ENCODE measurements at places on chromosomes 1 and 21.

DNA sequence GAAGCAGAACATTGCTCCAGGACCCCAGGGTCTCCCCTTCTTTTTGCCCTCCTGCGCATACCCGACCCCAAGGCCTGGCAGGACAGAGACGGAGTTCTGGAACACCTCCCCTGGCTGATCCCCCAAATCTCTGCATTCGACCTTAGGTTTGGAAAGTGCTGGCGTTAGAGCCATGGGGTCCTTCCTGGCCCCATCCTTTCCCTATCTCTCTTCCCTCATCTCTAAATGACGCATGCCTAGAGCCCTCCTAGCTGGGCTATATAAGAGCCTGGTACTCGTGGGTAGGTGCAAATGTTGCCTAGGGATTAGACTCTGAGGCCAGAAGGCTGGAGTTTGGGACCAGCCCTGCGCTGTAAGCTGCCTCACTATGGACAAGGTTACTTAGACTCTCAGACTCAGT, 16.6 kb downstream of the SLC26A9 start:
- no peak for DNase-seq

DNA sequence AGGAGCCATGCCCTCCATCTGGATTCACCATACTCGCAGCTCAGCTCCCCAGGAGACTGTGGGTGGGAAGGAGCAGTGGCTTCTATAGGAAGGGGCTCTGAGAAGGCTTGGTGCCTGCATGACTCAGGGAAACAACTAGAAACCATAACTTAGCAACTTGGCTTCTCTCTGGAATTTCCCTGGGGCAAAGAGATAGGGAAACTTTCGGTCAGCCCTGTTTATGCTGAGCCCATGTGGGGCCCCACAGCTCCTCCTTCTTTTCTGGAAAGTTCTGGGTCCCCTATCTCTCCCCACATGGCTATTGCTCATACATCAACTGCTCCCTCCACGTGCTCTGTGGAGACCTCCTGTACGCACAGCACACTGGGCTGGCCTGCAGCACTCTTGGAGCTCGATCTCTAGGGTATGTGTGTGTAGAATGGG, 39.3 kb downstream of the PLEKHA6 start:
- no peak for DNase-seq

DNA sequence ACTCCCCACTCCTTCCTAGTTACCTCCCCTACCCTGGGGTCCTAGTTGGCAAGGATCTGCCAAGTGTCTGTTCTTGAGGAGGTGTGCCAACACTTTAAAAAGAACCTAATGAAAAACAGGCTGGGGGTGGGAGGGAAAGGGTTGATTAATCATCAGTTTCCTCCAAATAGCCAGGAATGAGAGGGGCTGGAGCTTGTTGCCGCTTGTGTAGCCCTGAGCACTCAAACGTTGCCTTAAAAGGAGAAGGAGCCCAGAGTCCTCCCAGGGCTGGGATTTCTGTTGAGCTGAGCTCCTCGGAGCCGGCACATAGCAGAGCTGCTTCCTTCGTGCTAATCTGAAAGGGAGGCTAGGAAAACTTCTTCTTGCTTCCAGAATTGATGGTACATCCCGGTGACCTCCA, 15.9 kb downstream of the SHISA4 start:
- DNase-seq, result no peak

- no peak for DNase-seq
These were observed 14.0 kb upstream of the SPSB1 start for GRCh38 chr1:9278585-9279153.

DNA sequence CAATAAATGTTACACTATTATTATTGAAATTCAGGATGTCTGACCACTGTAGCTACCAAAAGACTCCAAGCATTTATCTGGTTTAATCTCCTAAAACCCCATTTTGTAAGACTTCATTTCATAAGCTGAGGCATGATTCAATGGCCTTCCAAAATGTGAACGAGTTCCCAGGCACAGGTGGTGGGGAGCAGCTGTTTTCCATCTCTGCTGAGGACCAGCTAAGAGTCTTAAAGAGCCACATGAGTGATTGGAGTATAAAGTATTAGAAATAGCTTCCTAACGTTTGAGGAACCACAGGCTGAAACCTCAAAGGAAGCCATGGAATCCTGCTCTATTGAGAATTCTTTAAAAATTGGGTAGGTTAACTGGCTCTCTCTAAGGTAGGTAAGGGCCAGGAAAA, 44.9 kb downstream of the SEC16B start:
- DNase-seq, result no peak

- DNase-seq, result no peak
These were observed 66.1 kb downstream of the CD2 start for GRCh38 chr1:116820369-116820768.

DNA sequence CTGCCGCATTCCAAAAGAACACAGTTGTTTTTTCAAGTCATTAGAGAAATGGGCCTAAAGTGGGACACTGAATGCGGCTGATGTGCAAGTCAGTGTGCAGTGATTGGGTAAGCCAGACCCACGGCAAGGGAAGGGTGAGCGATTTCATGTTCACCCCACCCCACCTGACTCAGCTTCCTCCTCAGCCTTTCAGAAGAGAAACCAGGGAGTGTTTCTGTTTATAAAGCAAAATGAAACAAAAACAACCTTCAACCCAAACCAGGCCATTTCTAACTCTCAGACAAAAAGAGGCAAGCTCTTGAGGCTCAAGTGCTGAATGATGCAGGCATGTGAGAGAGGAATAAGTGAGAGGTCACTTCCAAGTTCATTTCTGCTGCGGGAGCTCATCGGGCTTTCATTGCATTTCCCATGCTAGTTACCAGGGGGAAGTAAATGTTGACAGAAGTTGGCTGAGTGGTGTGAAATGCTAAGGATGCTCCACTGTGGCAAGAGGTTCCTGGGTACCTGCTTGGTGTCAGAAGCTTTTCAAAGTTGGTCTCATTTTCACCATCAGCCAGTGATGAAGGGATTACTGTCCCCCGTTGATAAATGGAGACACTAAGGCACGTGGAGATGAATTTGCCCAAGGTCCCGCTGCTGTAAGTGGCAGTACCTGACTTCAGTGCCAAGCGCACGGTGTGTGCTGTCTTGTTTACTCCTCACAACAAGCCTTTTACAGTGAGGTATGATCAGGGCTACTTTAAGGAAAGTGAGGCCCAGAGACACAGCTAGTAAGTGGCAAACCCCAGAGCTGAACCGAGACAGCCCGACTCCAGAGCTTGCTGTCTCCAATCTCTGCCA, 29.1 kb downstream of the STPG1 start:
- DNase-seq, result peak; percentile 37

- DNase-seq, result no peak
These were observed 2.5 kb downstream of the AGO4 start for GRCh38 chr1:35810096-35810881.

- no peak for DNase-seq
These were observed 270.4 kb downstream of the GRIK1 start for GRCh38 chr21:29669416-29669815.

DNA sequence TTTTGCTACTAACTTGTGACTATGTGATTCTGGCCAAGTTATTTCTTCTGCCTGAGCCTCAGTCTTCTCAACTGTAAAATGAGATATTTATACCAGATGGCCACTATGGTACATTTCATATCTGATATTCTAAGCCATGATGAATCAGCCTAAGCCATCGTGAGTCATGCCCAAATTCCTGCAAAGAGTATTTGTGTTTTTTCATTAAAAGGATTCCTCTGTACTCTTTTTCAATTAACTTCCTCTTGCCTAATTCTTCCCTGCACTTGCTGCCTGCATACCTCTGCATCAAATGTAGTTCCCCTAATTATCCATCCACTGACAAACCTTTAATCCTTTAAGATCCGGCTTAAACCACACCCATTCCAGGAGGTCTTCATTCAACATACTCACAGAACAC, 575.1 kb upstream of the BEND5 start:
- DNase-seq, result no peak

GRCh38 chr1:45824607-45825006, 21.2 kb downstream of the MAST2 start:
- no peak for DNase-seq

GRCh38 chr1:162541619-162542141, 19.8 kb upstream of the UAP1 start:
- DNase-seq, result no peak

DNA sequence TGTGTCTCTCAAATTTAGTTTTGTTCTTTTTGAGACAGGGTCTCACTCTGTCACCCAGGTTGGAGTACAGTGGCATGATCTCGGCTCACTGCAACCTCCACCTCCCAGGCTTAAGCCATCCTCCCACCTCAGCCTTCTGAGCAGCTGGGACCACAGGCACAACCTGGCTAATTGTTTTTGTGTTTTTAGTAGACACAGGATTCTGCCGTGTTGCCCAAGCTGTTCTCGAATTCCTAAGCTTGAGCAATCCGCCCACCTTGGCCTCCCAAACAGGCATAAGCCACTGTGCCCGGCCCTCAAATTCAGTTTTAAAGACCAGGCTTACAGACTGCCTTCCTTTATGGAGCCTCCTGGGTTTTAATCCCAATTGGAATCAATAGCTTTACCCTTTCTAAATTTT, 83.7 kb upstream of the SELENON start:
- no peak for DNase-seq

GRCh38 chr1:157739229-157739901, 37.6 kb downstream of the FCRL2 start:
- no peak for DNase-seq

GRCh38 chr21:33229099-33229783, 497 bp upstream of the IFNAR2 start:
- no peak for DNase-seq

GRCh38 chr1:36456391-36456928, 6.2 kb upstream of the OSCP1 start:
- DNase-seq, result no peak

- no peak for DNase-seq
These were observed 147.1 kb downstream of the CNIH3 start for GRCh38 chr1:224763126-224763775.

DNA sequence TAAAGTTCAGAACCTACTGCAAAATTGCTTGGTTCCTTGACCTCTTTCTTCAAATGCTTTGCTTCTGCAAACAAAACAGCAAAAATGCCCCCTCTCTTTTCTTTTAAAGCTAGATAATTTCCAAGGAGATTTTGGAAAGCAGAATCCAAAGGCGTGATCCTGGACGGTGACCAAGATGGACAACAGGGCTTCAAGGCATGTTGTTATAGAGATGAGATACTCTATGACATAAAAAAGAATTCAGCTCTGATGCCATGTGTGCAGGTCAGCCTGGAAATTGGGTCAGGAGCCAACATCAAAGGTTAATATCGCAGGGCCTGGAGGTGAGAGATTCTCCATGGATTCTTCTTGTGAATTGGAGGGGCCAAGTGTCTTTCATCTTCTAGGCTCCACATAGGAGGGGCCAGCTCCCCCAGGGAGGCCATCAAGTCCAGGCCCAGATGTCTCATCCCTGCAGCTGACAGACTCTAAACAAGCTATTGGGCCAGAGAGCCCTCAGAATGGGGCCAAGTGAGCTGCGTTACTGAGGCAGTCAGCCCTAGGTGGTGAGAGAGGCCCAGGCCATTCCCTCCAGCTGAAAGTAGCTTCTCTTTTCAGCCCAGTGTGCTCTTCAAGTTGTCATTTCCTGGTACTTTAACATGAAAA, 45.5 kb downstream of the NMNAT2 start:
- no peak for DNase-seq

DNA sequence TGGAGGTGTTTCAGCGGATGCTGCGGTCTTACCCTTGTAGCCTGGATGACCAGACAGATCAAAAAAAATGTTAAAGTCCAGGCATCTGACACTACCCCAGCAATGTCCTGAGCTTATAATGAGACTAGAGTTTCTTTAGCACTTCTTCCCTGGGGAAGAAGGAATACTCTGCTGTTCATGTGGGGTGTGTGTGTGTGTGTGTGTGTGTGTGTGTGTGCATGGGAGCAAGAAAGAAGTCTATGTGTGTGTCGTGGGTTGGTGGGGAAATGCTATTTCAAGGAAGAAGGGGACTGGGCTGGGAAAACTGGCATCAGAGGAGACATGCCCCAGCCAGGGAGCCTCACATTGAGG, 3.0 kb upstream of the RASSF5 start:
- DNase-seq, result no peak

DNA sequence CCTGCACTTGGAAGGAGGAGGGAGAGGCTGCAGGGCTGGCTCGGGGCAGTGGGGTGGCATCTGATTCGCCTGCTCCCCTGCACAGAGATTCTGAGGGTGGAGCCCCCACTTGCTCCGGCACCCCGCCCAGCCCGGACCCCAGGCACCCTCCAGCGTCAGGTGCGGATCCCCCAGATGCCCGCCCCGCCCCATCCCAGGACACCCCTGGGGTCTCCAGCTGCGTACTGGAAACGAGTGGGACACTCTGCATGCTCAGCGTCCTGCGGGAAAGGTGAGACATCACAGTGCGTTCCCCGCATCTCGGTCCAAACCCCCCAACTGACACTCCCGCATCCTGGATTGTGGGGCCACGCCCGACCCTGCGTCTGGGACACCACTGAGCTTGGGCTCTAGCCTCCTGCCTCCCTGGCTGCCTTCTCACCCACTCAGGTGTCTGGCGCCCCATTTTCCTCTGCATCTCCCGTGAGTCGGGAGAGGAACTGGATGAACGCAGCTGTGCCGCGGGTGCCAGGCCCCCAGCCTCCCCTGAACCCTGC, 7.9 kb downstream of the ADAMTSL4 start:
- DNase-seq, result no peak

DNA sequence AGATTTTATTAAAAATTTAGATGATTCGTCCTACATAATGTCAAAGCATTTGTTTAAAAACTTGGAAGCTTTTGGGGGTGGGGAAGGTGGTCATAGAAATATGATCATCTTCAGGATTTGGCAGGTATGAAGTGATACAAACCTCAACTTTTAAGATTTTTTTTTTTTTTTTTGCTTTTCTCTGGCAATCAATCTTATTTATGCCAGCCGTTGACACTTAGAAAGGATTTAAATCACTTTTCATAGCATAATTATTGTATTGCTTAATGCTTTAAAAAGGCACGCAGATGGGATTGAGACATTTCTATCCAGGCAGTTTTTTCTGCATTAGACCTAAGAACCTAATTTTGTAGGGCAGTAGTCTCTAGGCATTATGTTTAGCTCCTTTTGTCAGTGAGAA, 19.7 kb downstream of the MRPS6 start:
- DNase-seq, result no peak

- DNase-seq, result no peak
These were observed 22.6 kb upstream of the ADARB1 start for GRCh38 chr21:45051580-45052434.

GRCh38 chr1:240426051-240426450, 185.9 kb downstream of the GREM2 start:
- no peak for DNase-seq

- DNase-seq, result no peak
These were observed 7.8 kb downstream of the TUFT1 start for GRCh38 chr1:151547900-151548230.

DNA sequence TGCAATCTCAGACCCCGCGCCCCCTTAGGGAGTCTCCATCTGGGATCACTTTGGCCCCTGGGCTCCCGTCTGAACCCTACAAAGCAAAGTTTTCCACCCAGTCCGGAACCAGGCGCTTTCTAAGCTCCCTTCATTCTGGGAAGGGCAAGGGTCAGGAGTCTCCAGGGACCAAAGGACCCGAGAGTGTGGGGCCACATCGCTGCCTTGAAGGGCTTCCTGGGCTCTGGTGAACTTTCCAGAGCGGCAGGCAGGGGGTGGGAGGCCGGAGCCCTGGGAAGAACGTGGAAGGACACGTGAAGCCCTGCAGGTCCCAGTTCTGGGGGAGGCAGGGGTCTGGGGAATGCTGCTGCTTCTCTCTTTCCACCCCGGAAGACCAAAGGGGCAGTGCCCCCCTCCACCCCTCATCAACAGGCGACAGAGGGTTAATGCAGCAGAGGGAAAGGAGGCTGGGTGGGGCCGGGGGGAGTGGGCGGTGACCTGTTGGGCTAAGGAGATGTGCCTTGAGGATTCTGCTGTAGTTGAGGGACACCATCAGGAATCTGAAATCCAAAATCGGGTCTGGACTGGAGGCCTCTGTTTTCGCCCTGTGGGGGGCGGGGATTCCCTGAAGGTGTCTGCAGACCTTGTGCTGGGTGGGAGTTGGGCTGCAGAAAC, 734 bp downstream of the CDK18 start:
- DNase-seq, result no peak

- DNase-seq, result no peak
These were observed 156.2 kb downstream of the TNFSF18 start for GRCh38 chr1:172894349-172895049.
